NCI-H1092 treated with DMSO at 0.1 percent for 48 hours (cell line): ENCODE measurements at places on chromosomes 4 and X.
A peak's percentile ranks its signal among the peaks of the same experiment; 100 is the strongest.

DNA sequence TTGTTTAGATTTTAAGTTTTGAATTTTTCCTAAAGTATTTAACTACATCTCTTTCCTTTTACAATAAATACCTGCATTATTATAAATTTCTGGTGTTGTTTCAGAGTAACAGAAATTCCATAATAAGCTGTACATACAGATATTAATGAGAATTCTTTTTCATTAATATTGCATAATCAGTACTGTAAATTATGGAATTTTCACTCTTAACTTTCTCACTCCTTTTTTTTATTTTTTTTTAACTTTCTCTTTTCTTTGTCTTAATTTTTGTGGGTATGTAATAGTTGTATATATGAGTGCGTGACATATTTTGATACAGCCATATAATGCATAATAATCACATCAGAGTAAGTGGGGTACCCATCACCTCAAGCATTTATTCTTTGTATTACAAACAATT lies 110.5 kb downstream of the KLHL8 start:
- DNase-seq: no peak

DNA sequence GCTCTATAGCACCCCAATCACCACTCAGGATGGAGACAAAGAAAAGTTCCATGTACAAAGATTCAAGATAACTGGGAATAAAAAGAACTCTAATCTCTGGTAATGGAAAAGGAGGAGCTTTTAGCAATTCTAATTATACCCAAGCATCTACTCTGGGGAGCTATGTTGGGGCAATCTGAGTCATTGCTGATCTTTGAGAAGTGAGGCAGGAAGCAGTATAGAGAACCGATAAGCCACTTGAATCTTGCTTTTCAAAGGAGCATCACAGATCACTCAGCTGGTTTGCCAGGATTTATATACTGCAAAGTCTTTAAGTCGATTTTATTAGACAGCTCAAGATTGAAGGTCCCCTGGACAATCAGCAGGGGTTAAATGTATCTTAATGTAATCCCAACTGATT lies 220.0 kb downstream of the ENOX2 start:
- no peak for DNase-seq

GRCh38 chr4:94406668-94407437 lies 44.9 kb upstream of the PDLIM5 start:
- DNase-seq: peak; percentile 67

DNA sequence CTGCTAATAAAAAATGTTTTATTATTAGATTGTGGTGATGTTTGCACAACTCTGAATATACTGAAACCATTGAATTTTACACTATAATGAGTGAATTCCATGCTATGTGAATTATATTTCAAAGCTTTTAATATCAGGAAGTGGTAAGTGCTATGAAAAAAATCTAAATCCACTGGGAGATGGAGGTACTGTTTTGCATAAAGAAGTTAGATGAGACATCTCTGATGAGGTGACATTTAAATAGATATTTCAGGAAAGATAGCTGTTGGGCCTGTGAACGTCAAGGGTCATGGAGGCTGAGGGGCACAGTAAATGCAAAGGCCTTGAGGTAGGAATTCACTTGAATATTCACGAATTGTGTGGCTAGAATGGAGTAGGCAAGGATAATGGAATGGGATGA lies 12.3 kb downstream of the DCUN1D4 start:
- DNase-seq: no peak

- no peak for DNase-seq
Observed at GRCh38 chr4:97819294-97819693, 324.0 kb downstream of the STPG2 start.

GRCh38 chr4:98711526-98711925 lies 53.1 kb upstream of the TSPAN5 start:
- DNase-seq: no peak

GRCh38 chr4:86771141-86771540 lies 78.0 kb downstream of the SLC10A6 start:
- DNase-seq: no peak
